ENCODE measurements at places on chromosomes 4 and X. TPM values are rescaled to one million over a fixed set of nuclear protein-coding genes. Genes with fewer than 3 reads are reported as not detected.

DNA sequence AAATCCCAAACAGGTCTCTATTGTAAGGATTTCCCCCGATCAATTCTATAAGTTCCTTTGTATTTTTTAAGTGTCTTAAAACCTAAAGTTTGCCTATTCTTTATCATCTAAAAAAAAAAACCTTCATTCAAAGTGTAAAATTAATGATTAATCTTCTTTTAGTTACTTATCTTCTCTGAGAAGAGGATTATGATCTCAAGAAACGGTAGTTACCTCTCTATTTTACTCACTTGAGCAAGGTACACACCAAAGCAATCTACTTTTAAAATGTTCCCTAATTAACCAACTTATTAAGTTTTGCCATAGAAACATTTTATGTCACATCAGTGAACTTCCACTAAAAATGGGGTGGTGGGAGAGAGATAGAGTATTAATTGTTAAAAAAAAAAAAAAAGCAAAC lies 15.2 kb upstream of the GALNT7 start:
- DNase-seq, result no peak

DNA sequence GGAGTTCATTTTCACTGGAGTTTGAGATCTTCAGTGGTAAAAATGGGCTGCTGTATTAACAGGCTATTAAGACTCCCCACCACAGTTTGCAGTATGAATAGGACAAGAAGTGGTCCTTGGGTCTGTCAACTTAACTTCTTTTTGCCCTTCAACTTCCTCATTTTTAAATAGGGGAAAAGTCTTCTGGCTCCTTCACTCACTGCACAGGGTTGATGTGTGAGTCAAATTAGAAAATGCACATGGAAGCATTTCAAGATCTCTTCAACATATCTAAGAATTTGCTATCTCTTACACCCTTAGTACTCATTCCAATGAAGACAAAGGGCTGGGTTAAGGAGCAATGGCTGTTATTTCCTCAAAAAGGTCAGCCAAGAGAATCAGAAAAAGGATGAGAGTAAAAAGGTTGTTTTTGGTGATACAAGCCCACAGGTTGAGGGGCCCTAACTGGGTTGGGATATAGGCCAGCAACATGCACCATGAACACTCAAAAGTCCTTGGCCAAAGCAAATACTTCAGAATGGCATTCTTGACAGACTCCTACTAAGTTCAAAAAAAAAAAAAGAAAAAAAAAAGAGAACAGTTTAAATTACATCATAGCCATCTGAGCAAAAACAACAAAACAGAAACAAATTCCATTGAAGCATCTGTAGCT lies 13.4 kb downstream of the PDE5A start:
- DNase-seq, result no peak

- no peak for DNase-seq
These were observed 175.1 kb downstream of the PARM1 start for GRCh38 chr4:75107755-75108612.

DNA sequence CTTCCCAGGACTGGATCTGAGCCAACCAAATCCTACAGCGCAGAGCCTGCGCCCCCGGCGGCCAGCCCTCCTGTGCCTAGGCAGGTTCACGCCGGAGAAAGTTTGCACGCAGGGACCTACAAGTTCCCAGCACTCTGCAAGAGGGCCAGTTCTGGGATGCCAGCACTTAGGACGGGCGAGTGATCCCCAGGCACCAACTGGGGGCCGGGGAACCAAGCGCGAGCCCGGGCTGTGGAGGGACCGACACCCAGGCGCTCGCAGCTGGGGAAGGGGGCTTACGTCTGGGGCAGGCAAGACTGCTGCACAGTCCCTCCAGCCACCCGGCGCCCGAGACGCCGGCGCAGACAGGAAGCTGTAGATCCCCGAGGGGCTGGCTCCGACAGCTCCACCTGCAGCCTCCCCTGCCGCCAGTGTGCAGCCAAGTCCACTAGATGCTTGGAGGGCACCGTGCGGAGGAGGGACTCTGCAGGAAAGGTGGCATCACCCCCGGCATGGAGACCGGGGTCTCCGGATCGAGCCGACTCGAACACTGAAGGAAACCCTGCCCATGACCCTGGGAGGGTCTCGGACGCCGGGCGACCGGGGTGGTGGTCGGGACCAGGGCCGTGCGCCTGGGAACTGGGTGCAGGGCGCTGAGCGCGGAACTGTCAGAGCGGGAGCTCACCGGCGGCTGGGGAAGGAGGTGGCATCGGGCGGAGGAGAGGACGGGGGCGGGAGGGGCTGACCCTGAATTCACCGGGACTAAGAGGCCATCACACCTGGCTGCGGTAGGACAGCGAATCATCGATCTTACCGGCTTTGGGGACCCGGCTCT lies 566 bp downstream of the CORIN start:
- peak; percentile 48 for DNase-seq

- DNase-seq, result no peak
These were observed 62.3 kb upstream of the PDE5A start for GRCh38 chr4:119690871-119691270.

DNA sequence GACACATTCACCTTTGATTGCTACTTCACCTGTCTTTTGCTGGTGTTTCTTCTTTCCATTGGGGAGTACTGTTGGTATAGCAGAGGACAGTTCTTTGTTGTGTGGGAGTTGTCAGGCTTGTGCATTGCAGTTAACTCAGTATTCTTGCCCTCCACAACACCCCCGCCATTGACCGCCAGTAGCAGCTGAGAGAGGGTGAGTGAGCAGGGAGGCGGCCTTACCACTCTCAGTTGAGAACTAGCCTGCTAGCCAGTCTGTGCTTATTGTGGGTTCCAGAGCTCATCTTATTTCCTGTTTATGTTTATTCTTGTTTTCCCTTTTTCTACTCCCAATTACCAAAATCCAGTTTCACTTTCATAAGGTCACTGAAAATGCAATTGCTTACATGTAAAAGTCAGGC lies 52.2 kb downstream of the STIM2 start:
- no peak for DNase-seq

DNA sequence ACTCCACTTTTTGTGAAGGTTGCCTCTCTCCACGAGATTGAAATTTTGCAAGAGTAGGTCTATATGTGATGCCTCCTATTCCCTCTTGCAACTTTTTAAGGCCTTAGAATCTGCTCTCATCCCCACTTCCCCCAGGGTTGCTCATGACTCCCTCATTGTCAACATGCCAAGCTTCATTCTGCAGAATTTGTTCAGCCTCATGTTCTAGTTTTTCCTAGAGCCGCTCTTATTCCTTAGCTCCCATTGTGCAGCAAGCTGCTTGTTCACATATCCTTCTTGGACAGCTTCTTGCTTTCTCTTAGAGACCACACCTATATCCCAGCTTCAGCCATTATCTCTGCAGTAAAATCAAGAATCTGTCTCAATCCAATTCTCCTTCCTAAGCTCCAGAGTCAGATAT lies 82.4 kb downstream of the CNGA2 start:
- no peak for DNase-seq

DNA sequence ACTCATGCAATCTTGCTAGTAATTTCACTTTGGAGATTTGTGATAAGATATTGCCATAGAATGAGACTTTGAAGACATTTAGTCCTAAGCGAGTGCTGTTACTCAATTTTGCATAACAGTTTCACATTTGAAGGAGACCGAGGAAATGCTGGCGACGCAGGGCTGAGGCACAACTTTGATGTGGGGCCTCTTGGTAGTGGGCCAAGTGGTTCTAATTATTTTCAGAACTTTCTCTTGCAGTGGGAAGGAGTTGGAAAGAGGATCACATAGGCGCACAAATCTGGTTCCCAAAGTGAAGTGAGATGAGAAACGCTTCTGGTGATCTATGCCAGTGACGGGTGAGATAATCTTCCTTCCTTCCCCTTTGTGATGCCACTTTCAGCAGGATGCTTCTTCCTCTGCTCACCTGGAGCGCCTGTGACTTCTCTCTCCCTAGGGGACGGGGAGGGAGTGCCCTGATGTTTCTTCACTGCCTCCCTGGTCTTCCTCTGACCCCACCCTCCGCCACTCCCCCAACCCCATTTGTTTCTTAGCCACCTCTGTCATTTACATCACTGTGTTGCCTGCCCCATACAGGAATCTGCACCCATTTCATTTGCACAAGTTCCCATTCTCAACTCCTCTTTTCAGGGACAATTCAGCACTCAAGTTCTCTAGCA lies 138.9 kb upstream of the MID1 start:
- no peak for DNase-seq

- DNase-seq, result no peak
These were observed 577.2 kb upstream of the AADAT start for GRCh38 chr4:170666909-170667308.

DNA sequence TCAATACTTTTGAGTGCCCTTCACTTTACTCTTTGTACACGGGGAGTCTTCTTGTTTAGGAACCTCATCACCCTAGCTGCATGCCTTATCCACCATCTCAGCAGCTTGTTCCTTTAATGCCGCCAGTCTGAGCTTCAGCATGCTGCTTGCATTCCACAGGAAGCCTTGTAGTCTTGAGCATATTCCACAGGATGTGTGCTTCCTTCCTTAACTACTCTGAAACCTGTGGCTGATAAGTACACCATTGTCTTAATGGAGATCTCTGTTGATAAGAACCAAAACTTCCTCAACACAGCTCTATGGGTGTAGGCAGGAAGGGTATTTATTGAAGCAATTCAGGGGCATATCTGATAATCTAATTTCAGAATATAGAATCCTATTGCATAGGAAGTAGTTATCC lies 24.4 kb upstream of the CCNI start:
- DNase-seq, result no peak

GRCh38 chr4:47855350-47855749 lies 17.5 kb upstream of the CORIN start:
- no peak for DNase-seq

DNA sequence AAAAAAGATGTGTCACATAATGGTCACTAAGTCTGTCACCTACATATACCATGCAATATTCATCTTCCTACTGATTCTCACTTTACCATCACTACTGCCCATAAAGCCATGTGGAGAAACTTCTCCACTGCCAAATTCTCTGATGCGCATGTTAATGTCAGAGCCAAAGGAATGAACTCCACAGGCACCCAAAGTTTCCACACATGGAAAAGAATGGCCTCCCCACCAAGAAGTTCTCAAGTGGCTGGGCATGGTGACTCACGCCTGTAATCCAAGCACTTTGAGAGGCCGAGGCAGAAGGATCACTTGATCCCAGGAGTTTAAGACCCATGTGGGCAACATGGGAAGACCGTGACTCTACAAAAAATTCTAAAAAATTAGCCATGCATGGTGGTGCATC lies 43.8 kb upstream of the UGDH start:
- no peak for DNase-seq

DNA sequence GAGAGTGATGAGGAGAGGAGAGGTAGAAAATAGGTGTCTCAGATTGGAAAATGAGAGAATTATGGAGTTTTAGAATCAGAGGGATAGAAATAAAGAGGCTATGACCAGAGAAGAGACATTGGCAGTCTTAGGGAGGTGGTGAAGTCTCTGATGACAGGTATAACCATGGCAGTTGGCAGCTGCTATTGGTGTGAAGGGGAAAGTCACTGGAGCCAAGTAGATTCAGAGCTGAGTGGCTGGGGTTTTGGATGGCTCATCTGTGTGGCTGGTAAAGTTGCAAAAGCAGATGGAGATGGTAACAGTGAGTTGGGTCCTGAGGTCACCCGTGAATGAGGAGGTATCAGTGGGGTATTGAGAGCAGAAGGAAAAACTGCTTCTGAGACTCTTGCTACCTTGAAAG lies 46.5 kb downstream of the ANAPC4 start:
- no peak for DNase-seq

GRCh38 chr4:850323-850945 lies 24.5 kb upstream of the CPLX1 start:
- no peak for DNase-seq

DNA sequence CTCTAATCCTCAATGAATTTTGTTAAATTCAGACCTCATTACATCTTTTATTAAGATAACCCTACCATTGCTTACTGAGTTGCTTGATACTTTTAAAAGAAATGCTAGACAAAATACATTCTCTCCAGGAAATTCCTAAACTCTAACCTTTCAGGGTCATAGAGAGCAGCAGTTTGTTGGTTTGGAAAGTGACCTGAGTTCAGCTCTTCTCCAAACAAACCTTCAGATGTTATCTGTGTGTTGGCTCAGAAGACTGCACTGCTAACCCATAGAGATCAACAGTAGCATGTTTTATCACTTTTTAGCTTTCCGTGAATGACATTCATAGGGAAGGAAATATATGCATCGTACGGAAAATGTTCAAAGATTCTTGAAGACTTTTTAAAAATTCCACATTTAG lies 101.8 kb upstream of the VEGFC start:
- DNase-seq, result no peak

DNA sequence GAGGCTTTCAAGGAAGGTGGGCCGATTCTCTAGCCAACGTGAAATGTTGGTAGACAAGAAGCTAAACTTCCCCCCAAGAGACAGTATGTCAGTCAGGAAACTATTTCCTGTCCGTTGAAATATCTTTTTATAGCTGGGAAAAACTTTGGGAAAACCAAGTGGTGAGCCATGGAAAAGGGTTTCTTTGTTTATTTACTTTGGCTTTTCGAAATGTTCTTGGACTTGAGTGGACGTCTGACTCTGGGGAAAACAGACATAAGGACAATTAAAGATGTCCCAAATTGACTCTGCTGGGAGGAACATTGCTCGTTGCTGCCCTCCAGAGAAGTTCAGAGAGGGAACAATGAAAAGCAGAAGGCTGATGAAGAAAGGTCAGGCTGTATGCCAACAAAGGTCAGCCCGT lies 295.4 kb downstream of the RAPGEF2 start:
- no peak for DNase-seq

GRCh38 chr4:73589261-73589847 lies 30.9 kb downstream of the RASSF6 start:
- DNase-seq, result no peak

GRCh38 chrX:123256378-123256777 lies 72.3 kb downstream of the GRIA3 start:
- DNase-seq, result no peak

- no peak for DNase-seq
These were observed 15.4 kb upstream of the ZNF41 start for GRCh38 chrX:47498411-47498810.

DNA sequence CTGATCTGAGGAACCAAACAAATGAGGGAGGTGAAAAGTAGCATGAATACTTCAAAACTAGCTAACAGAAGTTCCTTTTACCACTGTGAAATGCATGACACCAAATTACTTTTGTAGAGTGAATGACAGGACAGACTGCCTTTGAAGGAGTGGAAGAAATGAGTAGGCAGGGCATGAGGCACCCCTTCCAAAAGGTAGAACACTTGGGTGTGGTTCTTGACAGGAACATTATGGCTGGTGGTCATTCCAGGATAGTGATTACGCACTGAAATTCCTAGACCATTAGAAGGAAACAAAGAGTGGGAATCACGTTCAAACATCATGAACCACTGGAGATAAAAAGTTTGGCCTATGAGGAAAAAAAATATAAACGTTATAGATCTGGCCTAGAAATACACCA lies 4.9 kb downstream of the HUWE1 start:
- no peak for DNase-seq

Gene COL4A5
- 10.8 TPM for total RNA-seq

Gene GAGE12F
- total RNA-seq, result not detected

Gene ADAMTS3
- total RNA-seq, result 0.60 TPM

Gene DUX4
- total RNA-seq, result not detected

Gene PAK3
- total RNA-seq, result 0.27 TPM

Gene EFNB1
- total RNA-seq, result 14.7 TPM

Gene CUL4B
- 18.9 TPM for total RNA-seq

All from left ventricle myocardium inferior (tissue), 1 donor.